CD8-positive, alpha-beta memory T cell (primary cell): ENCODE measurements at places on chromosomes 7 and 10. TPM values are rescaled to one million over a fixed set of nuclear protein-coding genes. Genes with fewer than 3 reads are reported as not detected.

Gene PODXL
- 1.2 TPM for total RNA-seq

Gene ESYT2
- 55.6 TPM for total RNA-seq

Gene CHPF2
- 37.0 TPM for total RNA-seq

Gene TMEM184A
- total RNA-seq = not detected

Gene FGL2
- total RNA-seq = 3.1 TPM

Gene SHTN1
- 0.28 TPM for total RNA-seq

Gene ZNF853
- 4.5 TPM for total RNA-seq

Gene ATOH7
- total RNA-seq = not detected

Gene COL17A1
- not detected for total RNA-seq

Gene RPEL1
- total RNA-seq = not detected

GRCh38 chr7:461453-462172, 58.0 kb downstream of the PDGFA start:
- DNase-seq = no peak

- DNase-seq = no peak
Observed at GRCh38 chr10:104641937-104642657, 1.0 kb downstream of the SORCS3 start.

GRCh38 chr7:2029211-2029905, 203.4 kb downstream of the MAD1L1 start:
- no peak for DNase-seq

GRCh38 chr7:135380351-135380750, 129.6 kb downstream of the CNOT4 start:
- DNase-seq = no peak

- no peak for DNase-seq
Observed at GRCh38 chr7:7740037-7740355, 21.6 kb upstream of the RPA3 start.

DNA sequence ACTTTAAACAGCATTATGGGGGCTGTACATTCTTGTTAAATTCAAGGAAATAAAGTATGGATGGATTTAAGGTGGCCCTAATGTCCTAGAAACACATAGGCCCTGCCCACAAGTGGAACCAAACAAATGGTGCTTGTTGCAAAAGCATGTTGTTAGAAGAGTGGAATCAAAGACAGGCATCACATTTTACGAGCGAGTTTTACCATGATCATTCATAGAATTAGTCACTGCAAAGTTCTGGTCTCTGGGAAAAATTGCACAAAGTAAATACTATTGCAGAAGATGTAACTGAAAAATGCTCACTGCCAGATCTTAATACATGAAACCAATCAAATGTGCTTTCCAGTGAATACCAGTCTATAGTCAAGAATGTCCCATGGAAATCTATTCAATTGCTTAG, 677.1 kb downstream of the PARD3 start:
- DNase-seq = no peak

GRCh38 chr10:73647211-73647874, 6.1 kb upstream of the MYOZ1 start:
- peak; percentile 23 for DNase-seq

- no peak for DNase-seq
Observed at GRCh38 chr10:49113741-49114141, 1.6 kb downstream of the VSTM4 start.

DNA sequence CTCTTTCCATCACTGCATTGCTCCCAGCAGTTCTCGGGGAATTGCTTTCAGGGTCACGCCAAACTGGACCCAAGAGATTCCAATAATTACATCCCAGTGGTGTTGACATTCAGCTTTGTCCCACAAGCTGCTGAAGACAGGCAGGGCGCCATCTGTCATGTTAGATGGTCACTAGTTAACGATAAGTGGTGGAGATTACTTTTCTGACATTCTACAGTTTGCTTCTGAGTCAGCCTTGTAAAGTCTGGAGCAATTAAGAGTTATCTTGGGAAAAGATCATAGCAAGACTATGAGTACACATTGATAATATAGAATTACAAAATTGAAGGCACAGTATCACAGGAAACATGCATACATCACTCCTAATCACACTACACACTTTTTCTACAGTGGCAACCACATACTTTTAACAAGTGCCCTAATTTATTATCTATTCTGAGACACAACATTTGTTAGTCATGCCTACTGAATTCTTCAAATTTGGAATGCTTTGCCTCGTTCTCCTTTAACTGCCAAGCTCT, 41.9 kb downstream of the SEMA3C start:
- no peak for DNase-seq

DNA sequence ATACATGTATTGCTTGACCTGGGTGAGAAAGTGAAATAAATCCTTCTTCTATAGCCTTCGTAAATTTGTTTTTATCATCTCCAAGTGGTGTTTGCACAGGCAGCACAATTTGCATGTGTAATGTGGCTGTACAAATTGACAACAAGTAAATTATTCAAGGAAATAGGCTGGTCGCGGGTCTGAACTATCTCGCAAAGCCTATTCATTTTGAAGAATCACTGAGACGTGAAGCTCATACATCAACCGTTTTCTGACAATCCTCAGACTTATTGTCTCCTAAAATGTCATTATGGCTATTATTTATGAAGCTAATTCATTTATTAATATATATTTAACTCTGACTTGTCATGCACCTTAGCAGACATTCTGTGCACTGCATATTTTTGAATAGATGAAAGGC, 16.2 kb upstream of the FAM204A start:
- no peak for DNase-seq

GRCh38 chr7:120857588-120858573, at the start of gene TSPAN12:
Gene TSPAN12 (minus strand): TSS chr7:120858144. CDS start chr7:120856763, 1,381 bp downstream.
- DNase-seq = peak; percentile 13

- DNase-seq = no peak
Observed at GRCh38 chr10:18615618-18616017, 35.8 kb downstream of the NSUN6 start.

DNA sequence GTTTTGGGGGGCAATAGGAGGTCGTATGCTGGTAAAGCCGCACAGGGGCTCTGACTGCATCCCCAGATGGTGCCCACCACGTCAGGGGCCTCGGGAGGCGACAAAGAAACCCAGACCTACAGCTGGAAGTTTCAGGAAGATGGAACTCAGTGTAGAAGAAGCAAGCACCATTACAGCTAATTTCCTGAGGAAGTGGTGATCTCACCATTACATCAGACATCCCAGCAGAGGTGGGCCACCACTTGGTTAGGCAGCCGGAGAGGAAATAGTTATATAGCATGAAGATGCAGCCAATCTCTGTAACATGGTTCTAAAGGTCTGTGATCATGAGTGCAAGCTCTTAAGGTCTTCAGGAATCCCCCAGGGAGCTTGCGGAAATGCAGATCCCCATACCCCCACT, 127.3 kb upstream of the PCBD1 start:
- DNase-seq = no peak

DNA sequence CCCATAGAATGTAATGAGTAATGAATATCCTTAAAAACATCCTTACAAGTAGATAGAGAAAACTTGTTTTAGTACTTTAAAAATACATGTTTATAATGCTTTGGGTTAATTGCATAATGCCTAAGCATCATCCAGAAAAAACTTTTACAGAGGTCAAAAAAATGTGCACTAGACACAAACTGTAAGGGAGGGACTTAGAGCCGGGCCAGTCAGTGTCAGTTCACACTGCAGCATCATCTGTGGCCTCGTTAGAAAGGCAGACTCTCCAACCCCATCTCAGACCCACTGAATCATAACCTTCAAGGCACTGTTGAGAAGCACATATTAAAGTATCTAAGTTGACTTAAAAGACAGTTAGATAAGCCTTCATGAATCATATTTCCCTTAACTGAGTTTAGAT, 230.1 kb upstream of the PRPS1L1 start:
- DNase-seq = no peak

DNA sequence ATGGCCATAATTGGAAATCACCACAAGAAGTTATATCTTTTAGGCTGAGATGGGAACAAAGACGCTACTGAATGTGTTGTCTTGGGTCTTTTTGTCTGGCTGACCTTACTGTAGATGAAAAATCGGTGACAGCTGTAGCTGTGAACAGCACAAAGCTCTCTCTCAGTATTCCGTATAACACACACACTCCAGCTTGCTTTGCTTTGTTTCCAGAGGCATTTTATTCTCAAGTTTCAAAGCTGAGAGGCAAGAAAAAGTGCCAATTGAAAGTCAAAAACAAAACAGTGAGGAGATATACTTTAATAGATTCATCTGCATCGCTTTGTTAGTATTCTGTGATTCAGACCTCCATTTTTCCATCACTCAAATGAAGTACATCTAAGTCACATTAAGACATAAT, 39.6 kb upstream of the CABCOCO1 start:
- DNase-seq = no peak

DNA sequence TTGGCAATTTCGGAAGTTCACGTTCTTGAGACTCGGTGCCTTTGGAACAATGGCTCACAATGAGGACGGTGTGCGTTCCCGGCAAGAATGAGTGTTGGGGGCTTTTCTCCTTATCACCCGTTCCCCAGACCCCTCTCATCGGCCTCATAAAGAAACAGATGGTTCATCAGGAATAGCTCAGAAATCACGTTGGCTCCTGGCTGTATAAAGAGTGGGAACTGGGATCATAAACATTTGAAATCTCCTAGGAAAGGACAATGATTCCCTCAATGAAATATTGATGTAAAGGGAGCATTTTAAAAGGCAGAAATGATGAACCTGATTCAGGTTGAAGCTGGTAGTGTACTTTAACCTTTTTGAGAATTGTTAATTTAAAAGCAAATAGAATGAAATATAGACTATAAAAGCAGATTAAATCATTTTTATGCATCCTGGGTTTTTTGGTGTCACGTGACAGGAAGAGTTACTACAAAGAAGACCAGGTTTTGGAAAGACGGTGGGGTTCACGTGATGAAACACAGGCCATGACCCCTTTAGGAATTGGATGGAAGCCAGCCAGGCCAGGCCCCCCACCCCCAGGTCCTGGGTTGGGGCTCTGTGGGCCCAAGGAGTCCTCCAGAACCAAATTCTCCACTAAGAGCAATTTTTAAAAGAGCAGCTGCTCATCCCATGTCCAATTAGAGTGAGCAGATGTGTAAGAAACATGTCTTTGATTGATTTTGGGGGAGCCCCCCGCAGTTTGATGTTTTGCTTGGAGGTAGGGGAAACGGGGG, 63.0 kb downstream of the CUX1 start:
- no peak for DNase-seq

DNA sequence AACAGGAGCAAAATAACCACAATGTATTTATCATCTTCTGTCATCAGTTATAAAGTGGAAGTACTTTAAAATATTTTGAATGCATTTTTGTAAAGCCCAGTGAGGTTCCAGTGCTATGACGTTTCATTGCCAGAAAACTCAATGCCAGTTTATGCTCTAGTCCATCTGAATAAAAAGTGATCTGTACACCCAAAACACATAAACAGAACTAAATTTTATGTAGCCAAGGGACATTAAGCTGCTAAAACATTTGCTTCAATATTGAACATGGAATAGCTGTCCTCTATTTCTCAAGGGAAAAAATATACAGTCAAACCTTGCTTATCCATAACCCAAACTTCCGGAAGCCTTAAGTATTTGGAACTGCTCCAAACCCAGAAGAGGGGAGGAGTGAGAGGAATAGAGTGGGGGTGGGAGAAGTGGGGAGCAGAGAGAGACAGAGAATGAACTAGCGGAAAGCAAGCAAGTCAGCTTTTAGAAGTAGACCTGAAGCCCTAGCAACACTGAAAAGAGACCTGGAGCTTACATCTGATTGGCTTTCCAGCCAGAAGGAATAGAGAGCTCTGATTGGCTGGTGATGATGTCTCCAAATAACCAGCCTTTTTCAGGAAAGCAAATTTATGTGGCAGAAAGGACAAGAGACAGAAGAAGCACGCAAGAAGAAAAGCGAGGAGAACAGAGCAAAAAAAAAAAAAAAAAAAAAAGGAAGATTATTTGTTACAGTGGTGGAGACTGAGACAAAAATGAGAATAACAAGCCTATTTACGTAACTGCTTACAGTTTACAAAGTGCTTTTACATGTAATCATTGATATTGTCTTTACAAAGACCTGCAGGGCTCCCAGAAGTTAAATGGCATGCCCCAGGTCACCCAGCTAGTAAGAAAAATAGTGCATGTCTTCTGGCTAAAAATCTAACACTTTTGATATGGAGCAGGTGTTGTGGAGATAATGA, 196.0 kb downstream of the RNLS start:
- peak; percentile 53 for DNase-seq

GRCh38 chr10:129926066-129927055, 37.7 kb downstream of the EBF3 start:
- no peak for DNase-seq

DNA sequence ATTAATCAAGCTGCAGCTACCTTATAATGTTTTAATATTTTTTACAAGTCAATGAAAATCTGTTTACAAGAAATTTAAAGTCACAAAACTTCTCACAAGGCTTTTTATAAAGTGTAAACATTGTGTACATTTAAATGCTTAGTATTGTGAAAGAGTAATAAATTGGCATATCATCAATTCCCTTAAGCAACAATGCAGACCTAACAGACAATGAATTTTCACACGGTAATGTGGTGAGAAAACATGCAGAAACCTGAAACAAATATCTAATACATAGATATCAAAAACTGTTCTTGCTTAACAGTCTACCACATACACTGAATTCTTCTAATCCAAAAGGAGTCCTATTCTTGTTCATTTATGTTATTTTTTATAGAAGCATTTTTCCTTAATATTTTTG, 220.7 kb downstream of the CRPPA start:
- DNase-seq = no peak

DNA sequence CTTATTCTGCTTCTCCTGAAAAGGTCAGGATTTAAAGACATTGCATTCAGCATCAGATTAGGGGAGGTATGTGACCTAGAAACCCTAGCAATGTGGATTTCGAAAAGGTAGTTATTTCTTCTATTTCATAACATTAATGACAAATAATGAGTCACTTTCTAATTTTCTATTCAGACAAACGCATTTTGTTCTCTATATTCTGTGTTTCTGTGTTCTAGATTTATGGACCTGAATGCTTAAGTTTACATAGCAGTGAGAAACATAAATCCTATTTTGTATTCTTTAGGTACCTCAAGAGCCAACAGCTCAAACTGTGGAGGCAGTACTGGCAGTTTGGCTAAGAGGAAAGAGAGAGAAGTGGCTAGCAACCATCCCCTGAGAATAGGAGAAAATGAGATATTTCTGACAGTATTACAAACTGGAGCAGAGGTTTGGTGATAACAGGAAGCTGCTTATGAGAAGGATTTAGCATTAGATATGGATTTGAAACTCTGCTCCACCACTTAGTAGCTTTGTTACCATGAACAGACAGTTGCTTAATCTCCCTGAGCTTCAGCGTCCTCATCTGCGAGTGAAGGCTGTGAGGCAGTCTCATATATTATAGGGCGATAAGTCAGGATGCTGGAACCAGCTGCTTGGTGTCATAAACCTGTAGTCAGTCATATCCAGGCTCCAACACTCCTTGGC, 28.2 kb downstream of the CDK14 start:
- DNase-seq = no peak

DNA sequence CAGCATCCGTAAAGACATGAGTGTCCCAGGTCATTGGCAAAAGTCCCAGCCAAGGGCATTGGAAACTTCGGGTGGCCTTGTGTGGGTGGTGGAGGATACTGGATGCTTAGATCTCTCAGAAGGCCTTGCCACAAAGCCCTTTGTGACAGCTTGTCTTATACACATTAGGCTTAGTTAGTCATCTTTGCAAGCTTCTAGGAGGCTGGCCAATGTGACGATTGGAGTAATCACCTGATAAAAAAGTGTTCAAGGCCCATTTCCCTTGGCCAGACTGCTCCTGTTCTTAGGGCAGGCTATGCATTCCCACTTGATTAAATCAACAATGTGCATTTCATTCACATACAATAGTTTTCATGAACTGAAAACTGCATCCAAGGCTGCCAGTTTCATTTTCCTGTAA, 26.9 kb downstream of the NPS start:
- DNase-seq = no peak

GRCh38 chr7:95772771-95773581, 622 bp downstream of the DYNC1I1 start:
- no peak for DNase-seq

- no peak for DNase-seq
Observed at GRCh38 chr7:101939136-101939695, 121.8 kb downstream of the CUX1 start.
